Fibroblast of skin of left biceps (primary cell): ENCODE measurements at places on chromosomes 7 and 10.
A peak's percentile ranks its signal among the peaks of the same experiment; 100 is the strongest.

DNA sequence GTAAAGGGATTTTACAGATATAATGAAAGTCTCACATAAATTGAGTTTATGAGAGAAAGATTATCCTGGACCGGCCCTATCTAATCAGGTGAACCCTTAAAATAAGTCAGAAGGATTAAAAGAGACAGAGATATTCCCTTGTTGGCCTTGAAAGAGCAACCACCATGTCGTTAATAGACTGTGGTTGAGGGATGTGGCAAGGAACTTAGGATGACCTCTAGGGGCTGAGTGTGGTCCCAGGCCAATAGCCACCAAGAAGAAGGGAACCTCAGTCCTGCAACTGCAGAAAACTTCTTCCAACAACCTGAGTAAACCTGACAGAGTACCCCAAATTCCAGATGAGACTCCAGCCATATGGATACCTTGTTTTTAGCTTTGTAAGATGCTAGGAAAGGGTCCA lies 121.5 kb downstream of the POLR1F start:
- no peak for DNase-seq

- peak; percentile 88 for DNase-seq
These were observed 152.6 kb downstream of the PKD1L1 start for GRCh38 chr7:47795631-47796030.

DNA sequence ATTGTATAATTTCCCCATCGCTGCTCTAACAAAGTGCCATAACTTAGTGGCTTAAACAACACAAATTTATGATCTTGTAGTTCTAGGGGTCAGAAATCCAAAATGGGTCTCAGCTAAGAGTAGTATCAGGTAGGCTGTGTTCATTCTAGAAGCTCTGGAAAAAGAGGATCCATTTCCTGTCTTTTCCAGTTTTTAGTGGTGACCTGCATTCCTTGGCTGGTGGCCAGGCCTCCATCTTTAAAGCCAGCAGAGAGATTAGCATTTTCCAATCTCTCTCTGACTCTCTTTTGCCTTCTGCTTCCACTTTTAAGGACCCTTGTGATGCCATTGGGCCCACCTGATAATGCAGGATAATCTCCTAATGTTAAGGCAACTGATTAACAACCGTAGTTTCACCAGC lies 41.0 kb upstream of the C10orf120 start:
- no peak for DNase-seq

DNA sequence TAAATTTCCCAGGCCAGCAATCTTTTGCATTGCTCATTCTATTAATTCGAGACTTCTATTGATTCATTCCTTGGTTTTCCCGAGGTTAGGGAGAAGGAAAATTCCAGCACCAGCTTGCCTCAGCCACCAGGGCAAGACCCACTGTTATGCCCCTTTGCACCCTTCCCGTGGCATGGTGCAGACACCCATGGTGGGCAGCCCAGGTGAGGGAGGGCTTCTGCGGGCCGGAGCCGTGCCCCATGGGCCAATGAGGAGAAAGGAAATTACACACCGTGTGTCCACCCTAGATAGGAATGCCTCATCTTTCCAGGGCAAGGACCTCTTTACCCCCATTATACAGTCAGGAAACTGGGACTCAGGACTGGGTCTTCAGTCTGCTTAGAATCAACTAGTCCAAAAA lies 4.5 kb upstream of the GRID1 start:
- no peak for DNase-seq
